ENCODE measurements at places on chromosomes 5 and 9.

GRCh38 chr5:157068785-157069184, 9.9 kb upstream of the HAVCR1 start:
- DNase-seq, result no peak

- no peak for DNase-seq
These were observed 716.0 kb upstream of the CHD1 start for GRCh38 chr5:99644822-99645221.

GRCh38 chr9:2248768-2249265, 233.7 kb downstream of the SMARCA2 start:
- no peak for DNase-seq

GRCh38 chr5:113606298-113607134, 93.0 kb downstream of the YTHDC2 start:
- DNase-seq, result peak; percentile 51

DNA sequence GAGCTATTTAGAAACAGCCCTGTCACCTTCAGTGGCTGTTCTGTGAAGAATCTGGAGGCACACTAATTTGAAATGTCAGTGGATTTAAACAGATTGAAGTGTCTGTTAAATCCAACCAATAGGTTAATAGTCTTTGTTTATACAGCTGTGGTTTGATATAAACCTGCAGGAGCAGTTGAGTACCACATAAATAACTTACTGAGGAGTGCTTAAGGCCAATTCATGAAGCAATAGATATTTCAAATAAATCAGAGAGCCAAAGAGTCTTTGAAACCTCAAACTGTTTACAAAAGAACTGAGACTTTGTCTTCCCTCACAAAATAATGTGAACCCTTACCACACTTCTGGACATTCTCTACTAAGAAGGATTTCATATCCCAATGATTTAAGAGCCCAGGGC, 111.9 kb downstream of the FEM1C start:
- no peak for DNase-seq

DNA sequence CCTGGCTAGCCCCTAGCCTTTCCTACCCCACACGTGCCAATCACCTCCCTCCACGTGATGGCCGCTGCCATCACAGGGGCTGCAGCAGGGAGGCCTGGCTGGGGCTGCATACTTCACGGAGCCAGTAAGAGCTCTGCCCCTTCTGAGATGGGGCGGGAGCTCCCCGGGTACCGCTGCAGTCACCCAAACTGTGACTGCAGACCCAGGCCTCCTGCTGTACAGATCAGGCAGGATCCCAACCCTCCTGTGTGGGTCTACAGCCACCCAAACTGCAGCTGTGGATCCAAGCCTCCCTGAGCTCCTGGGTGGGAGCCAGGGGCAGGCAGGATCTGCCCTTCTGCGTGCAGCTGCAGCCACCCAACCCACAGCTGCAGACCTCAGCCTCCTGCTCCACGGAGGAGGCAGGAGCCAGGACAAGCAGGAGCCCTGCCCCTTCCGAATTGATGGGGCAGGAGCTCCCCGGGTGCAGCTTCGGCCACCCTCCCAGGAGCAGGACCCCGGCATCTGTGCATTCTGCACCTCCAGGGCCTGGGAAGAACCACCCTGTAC, 3.2 kb upstream of the BTNL9 start:
- no peak for DNase-seq

GRCh38 chr5:170353011-170353761, 36.0 kb downstream of the KCNMB1 start:
- DNase-seq, result no peak

DNA sequence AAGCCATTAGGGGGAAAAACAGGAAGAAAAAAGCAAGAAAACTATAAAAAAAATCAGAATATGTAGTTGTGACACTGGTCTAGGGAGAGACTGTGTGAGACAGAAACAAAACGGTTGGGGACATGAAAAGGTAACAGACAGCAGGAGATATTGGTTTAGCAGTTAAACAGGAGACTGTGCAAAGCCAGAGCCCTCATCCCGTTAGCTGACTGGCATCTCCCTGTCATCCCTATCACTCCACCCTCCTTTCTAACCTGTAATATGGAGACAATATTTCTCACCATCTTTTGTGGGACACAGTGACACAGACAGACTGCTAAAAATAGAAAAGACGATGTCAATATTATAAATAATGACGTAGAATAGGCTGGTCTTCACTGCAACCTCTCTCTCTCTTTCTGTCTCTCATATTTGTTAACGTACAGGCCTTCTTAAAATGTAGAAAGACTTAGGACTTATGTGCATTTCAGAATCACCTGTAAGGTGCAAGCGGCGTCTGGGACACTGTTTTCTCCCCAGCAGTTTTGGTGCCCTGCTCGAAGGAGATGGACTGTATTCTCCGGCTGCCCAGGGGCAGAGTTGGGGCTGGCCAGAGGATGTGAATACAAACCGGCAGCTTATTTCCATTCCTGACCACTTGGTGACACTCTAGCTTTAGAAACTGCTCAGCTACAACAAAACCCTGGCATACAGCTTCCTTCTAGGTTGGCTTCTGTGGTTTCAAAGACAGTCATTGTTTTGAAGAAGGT, 190.6 kb downstream of the MAT2B start:
- peak; percentile 2 for DNase-seq

DNA sequence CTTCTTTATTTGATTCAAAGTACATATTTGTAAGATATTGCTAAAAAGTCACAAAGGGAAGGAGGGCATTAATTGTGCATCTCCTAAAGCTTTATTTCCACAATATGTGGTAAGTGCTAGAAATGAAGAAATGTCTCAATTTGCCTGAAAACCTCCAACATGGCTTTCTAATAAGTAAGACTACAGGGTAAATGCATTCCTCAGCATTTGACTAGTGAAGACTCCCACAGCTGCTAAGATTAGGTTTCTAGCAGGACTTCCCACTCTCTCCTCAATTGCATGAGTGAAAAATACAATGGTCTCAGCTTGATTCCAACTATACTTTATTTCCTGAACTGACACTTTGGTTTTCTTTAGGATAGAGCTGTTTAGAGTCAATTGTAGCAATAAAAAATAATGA, 162.1 kb downstream of the ELAVL2 start:
- DNase-seq, result no peak

- no peak for DNase-seq
These were observed 609.7 kb upstream of the DAB2 start for GRCh38 chr5:40034441-40034840.

DNA sequence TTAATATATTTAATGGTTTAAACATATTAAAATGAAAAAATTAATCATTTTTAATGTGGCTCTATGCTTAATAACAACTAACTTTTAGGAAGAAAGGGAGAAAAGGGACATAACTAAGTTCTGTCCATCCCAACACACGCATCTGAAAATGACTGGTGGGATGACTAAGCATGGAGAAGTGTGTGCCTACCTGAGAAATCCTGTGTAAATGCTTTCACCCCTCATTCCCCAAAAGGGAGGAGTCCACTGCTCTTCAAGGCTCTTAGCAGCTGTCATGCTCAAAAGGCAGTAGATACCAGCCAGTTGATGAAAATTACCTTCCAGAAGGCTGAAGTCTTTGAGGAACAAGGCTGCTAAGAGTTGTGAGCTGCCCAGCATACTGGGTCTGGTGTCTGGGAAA, 130.9 kb downstream of the NFIB start:
- no peak for DNase-seq

GRCh38 chr5:58666141-58666540, 83.3 kb downstream of the RAB3C start:
- no peak for DNase-seq

DNA sequence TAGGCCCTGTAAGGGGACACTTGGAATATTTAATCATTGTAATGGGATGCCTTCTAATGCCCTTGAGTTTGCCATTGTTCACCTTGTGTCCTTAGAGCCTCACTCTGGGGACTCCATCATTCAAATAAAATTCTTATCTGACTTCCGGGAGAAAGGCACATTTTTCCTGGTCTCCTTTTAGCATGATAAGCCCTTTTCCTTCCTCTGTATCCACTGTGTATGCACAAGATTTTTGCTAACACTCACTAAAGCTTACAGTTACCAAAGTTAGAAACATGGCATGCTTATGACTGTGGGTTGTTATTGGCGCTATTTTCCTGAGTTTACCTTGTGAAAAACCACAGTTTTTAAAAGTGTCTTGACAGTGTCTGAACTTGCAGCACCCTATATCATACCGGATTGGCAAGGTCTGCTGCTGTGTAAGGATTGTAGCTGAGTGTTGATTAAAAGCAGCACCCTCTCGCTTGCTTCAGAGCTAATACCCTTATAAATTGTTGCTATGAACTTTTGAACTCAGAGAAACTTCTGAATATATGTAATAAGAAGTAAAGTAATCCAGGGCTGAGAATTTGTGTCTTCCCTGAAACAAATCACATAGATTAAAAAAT, 46.4 kb downstream of the SNCAIP start:
- no peak for DNase-seq

- no peak for DNase-seq
These were observed 500.3 kb downstream of the ARHGEF28 start for GRCh38 chr5:74126294-74126693.

GRCh38 chr5:122093415-122094180, 15.5 kb upstream of the LOX start:
- DNase-seq, result no peak

DNA sequence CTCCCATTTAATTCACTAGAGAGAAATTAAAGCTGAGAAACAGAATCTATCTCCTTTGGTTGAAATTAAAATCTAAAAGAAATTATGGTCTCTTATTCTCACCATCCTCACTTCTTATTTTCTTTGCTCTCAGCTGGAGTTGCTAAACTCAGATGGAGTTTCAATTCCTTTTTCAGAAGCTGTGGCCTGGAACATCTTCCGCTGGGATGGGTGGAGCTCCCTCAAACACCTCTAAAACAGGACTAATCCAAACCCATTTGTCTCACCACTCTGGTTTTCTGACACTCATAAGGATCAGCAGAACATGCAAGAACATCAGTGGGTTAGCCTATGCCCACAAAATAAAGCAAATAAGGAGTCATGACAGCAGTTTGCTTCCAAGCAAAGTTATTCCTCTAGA, 39.6 kb upstream of the CEP78 start:
- DNase-seq, result no peak

DNA sequence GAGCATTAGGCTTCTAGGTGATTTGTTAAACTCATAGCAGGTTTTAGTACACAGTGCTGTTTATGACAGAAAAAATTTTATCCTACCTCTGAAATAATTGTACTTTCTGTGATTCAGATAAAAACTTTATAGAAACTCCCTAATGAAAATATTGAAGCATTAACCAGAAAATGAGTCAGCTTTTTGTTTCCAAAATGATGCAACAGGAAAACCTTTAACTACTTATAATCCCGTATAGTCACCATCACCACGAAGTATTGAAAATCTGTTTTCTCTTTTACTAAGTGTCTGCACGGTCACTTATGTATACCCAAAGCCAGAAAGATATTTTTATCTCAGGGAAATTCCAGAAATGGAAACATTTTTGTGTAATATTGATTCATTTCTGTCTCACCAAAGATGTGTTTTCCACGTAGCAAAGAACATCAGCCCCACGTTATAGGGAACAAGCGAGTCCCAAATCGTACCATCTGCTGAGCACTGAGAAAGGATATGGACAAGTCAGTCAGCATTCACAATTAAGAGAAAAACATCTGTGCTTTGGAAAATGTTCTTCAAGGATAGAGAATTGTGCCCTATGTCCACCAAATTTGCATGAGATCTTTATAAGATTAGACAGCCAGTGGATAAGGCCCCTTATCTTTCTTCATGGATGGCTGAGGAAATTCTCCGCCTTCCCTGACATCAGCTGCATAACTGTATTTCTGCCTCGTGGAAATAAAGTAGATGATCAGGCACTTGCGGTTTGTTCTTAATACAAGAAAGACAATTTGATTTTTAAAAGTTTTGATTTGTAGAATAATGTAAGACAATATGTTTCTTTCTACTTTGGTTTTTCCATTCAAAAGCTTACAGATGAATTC, 41.9 kb downstream of the TNFAIP8 start:
- DNase-seq, result peak; percentile 44

- no peak for DNase-seq
These were observed 6.8 kb downstream of the KDM4C start for GRCh38 chr9:6764523-6764922.

GRCh38 chr5:149399775-149400174, 20.7 kb upstream of the IL17B start:
- no peak for DNase-seq

GRCh38 chr9:134525070-134525815, 116.4 kb upstream of the COL5A1 start:
- DNase-seq, result no peak

- DNase-seq, result peak; percentile 57
These were observed 11.8 kb downstream of the OTULIN start for GRCh38 chr5:14676320-14676719.

- DNase-seq, result no peak
These were observed 2.0 kb downstream of the TMEFF1 start for GRCh38 chr9:100474924-100475276.

DNA sequence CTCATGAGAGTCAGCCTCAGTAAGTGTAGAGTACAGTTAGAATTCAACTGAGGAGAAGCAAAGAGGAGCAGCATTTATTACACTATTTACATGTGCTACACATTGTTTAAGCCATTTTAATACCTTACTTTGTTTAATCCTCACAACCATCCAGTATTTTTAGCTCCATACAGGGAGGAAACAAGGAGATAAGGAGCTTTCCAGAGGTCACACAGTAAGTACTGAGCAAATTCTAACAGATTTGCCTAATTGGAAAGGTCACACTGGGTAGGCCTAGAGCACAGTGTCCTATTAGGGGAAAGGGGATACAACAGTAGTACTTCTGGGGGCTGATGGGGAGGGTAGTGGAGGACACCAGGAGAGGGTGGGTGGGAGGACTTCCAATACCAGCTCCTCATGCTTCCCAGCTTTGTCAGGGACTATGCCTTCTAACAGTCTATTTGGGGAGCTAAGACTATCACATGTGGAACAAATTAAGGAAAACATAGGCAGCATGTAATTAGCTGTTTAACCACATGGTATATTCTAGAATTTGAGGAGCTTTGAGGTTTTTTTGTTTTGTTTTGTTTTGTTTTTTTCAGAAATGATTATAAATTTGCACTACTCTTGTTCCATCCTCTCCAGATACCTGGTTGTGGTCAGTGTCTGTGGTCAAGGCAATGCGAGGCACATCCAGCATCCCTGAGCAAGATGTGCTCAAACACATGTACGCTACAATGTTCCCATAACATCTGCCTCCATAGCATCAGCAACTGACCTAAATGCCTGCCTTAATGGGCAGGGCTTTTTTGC, 96.0 kb upstream of the SLC12A2 start:
- DNase-seq, result no peak

- DNase-seq, result no peak
These were observed 85.2 kb downstream of the BASP1 start for GRCh38 chr5:17302604-17303003.
